Activated CD4-positive, alpha-beta T cell treated with anti-CD3 and anti-CD28 coated beads for 36 hours (primary cell): ENCODE measurements at places on chromosomes 3 and 15. TPM values are rescaled to one million over a fixed set of nuclear protein-coding genes. Genes with fewer than 3 reads are reported as not detected.

GRCh38 chr3:148528024-148528423 lies 169.7 kb upstream of the AGTR1 start:
- no peak for DNase-seq

DNA sequence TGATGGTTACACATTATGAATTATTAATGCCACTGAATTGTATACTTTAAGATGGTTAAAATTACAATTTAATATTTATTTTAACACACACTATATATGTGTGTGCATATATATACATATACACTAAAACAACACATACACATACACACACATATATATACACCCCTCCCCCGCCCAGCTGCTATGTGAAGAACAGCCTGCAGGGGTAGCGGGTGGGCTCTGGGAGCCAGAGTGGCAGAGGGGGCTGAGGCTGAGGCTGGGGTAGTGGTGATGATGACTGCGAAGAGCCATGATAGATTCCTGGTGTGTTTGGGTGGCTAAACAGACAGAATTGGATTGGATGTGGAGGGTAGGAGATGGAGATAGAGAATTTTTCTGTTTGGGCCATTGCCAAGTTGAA lies 39.4 kb upstream of the APEH start:
- DNase-seq, result no peak

DNA sequence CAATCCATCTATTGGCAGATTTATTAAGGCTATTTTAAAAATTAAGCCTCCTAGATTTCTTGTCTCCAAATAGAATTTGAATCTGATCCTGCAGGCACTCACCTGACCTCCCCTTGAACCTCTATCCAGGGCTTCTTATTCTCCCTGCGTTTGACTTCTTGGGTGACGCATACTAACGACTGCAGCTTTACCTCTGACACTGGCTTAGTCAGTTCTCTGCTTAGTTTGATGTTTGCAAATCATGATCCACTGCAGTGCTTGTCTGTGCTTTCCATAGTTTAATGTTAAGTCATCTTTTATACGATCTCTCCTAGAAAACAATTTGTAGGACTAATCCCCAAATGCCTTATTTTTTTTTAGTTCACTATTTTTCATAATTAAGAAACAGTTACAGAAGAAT lies 233.1 kb downstream of the ROBO1 start:
- DNase-seq, result no peak

SLC25A36 gene
- 42.3 TPM for total RNA-seq

SERINC4 gene
- 0.46 TPM for total RNA-seq

PEX5L gene
- 0.35 TPM for total RNA-seq

HIGD2B gene
- total RNA-seq, result not detected

ARRDC4 gene
- total RNA-seq, result 0.88 TPM
